Glomerular endothelial cell (primary cell): ENCODE measurements at places on chromosomes 11 and 22. TPM values are rescaled to one million over a fixed set of nuclear protein-coding genes. Genes with fewer than 3 reads are reported as not detected.

The EFCAB6 gene
- total RNA-seq, result 0.23 and 2.7 TPM in 2 replicates

The ARHGAP8 gene
- total RNA-seq, result 0.76 and 0.92 TPM in 2 replicates

The ROM1 gene
- 1.4 and 2.3 TPM in 2 replicates for total RNA-seq

The GVQW3 gene
- 0.53 and 1.3 TPM in 2 replicates for total RNA-seq

The SIDT2 gene
- total RNA-seq, result 16.8 and 21.5 TPM in 2 replicates

The C11orf52 gene
- total RNA-seq, result 0.18 and 1.1 TPM in 2 replicates

The LRRN4CL gene
- total RNA-seq, result not detected in 2 replicates

The DENND6B gene
- total RNA-seq, result 6.4 and 15.2 TPM in 2 replicates

The SPI1 gene
- total RNA-seq, result not detected in 2 replicates

The MS4A3 gene
- total RNA-seq, result not detected in 2 replicates

The C11orf21 gene
- total RNA-seq, result not detected in 2 replicates

The MIOX gene
- not detected in 2 replicates for total RNA-seq

The EIF3F gene
- total RNA-seq, result 252 and 293 TPM in 2 replicates

The OR6T1 gene
- total RNA-seq, result not detected in 2 replicates

The SYT12 gene
- 0.18 TPM in 1 of 2 replicates, not detected in the other for total RNA-seq

The RFPL1 gene
- not detected in 2 replicates for total RNA-seq

The TIMP3 gene
- 69.8 and 194 TPM in 2 replicates for total RNA-seq

The ACR gene
- 0.76 TPM in 1 of 2 replicates, not detected in the other for total RNA-seq

The KRTAP5-1 gene
- not detected in 2 replicates for total RNA-seq

The APOL2 gene
- 87.6 and 89.2 TPM in 2 replicates for total RNA-seq

The P2RY6 gene
- 1.1 TPM in 1 of 2 replicates, not detected in the other for total RNA-seq

The ART1 gene
- total RNA-seq, result not detected in 2 replicates

The STK33 gene
- 4.1 and 6.4 TPM in 2 replicates for total RNA-seq

The MYBPC3 gene
- total RNA-seq, result not detected in 2 replicates
